Stimulated activated CD4-positive, alpha-beta T cell treated with anti-CD3 and anti-CD28 coated beads, TNF-alpha, amount 100 ng/mL, for 48 hours (primary cell): ENCODE measurements at places on chromosomes 13 and 19.

DNA sequence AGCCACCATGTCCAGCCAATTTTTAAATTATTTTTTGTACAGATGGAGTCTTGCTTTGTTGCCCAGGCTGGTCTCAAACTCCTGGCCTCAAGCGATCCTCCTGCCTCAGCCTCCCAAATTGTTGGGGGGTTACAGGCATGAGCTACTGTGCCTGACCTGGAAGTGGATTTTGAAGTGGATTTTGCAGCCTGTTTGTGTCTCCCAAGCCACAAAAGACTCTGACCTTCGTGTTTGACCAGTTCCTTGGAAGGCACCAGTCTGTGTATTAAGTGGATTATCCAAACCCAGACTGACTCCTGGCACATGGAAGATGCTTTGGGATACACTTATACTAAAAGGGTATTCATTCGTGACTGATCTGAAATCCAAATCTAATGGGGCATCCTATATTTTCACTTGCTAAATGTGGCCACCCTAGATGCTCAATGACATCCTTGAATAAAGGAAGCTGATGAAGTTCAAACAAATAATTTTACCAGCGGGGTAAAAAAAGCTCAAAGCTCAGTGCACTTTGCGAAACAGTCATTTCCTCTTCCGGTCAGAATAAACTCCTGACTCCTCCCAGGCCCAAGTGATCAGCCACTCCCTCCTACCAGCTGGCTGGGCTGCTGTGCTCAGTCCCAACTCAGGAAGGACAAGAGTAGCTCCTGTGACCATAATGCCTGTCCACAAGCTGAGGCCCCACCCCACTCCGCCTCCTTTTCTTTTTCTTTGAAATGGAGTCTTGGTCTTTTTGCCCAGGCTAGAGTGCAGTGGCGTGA lies 32.6 kb upstream of the GATAD2A start:
- no peak for DNase-seq

DNA sequence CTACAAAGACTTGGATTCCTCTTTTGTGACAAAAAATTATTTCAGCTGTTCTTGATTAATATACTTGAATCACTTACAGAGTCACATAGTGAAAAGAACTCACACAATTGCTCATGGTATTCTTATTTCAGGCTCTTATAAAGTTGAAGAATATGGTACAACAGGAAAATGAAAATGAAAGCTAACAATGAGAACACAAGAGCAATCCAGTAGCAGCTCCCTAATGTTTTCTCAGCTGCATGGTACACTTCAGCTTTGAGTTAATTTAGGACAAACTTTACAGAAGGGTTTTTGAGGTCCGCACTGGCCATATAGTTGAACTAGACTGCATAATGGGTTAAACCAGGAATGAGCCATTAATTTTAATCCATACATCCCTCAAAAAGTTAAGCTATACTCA lies 1261.8 kb downstream of the SLITRK5 start:
- DNase-seq, result no peak

GRCh38 chr13:98585398-98585754 lies 8.5 kb upstream of the STK24 start:
- no peak for DNase-seq

- no peak for DNase-seq
Measured at GRCh38 chr19:32771596-32771995, 52.0 kb downstream of the TDRD12 start.

DNA sequence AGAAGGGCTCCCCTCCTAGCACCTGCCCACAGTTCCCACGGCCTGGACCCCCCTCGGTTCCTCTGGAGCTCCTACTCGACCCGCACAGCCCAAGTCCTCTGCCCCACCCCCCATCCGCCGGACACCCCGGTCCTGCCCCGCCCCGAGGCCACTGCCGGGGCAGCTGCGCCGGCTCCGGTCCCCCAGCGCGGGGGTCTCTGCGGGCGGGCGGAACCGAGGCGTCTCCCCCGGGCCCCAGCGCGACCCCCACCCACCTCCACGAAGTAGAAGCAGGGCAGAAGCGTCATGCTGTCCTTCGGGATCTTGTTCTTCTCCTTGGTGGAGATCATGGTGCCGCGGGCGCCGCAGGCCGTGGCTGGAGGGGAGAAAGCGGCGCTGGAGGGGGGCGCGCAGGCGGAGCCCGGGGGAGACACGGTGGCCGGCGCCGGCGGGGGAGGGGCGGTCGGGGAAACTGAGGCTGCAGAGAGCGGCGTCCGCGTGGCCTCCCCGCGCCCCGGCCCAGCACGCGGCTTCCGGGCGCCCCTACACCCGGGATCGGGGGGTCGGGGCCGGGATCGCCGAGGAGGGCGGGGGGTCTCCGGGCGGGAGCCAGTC lies 427 bp downstream of the PLPPR3 start:
- no peak for DNase-seq

- DNase-seq, result no peak
Measured at GRCh38 chr19:5515737-5516136, 52.0 kb downstream of the TINCR start.

DNA sequence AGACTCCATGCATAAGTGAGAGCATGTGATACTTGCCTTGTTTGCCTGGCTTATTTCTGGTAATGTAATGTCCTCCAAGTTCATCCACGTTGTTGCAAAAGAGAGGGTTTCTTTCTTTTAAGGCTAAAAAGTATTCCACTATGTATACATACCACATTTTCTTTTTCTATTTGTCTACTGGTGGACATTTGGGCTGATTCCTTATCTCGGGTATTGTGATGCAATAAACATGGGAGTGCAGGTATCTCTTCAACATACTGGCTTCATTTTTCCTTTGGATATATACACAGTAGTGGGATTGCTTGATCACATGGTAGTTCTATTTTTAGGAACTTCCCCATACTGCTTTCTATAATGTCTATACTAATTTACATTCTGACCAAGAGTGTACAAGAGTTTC lies 49.6 kb upstream of the EBPL start:
- DNase-seq, result no peak
